ENCODE measurements at places on chromosomes 16 and 17.

GRCh38 chr16:89455692-89456091, 34.7 kb downstream of the ANKRD11 start:
- DNase-seq = no peak

DNA sequence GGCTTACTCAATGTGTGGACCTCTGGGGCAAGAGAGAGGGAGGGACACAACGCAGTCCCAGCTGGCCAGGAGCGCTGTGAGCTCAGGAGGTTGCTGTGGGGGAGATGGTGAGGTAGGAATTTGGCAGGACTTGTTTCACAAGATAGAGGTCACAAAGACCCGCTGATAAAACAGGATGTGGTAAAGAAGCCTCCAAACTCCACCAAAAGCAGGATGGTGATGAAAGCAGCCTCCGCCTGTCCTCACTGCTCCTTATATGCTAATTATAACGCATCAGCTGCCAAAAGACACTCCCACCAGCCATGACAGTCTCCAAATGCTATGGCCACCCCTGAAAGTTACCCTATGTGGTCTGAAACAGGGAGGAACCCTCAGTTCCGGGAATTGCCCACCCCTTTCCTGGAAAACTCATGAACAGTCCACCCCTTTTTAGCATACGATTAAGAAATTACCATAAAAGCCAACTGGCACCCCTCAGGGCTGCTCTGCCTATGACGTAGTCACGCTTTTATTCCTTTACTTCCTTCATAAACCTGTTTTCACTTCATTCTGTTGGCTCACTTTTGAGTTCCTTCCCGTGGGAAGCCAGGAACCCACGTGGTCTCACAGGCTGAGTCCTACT, 5.3 kb upstream of the EIF4A3 start:
- DNase-seq = no peak

- no peak for DNase-seq
Observed at GRCh38 chr17:18041776-18042175, 2.6 kb downstream of the GID4 start.

- DNase-seq = no peak
Observed at GRCh38 chr17:76417499-76418143, 33.2 kb downstream of the SPHK1 start.

GRCh38 chr17:77793146-77793970, 165.1 kb upstream of the TNRC6C start:
- no peak for DNase-seq

- DNase-seq = no peak
Observed at GRCh38 chr16:8904018-8904430, 21.9 kb downstream of the LITAFD start.
